Activated CD8-positive, alpha-beta memory T cell treated with anti-CD3 and anti-CD28 coated beads, Interleukin-2, amount 50 U/mL, for 48 hours (primary cell): ENCODE measurements at places on chromosomes 3 and 15.

- DNase-seq, result no peak
These were observed 18.9 kb downstream of the SLC6A11 start for GRCh38 chr3:10834951-10835350.

DNA sequence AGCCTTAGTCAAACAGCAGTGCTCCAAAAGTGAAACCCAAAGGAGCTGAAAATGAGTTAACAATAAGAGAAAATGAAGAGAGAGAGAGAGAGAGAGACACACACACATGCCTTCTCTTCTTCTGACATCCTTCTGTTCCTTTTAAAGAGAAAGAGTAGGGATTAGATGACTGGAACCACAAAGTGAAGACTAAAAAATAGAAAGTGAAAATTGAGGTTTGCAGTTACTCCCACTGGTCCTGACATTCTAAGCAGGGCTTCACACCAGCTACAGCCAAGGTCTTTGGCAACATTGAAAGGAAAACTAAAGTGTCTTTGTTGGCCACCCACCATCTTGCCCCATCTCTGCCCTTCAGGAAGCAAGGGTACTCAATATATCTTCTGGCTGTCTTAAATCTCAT is 59.2 kb downstream of the USP50 start:
- DNase-seq, result no peak

GRCh38 chr3:165462636-165463334 is 266.6 kb upstream of the SLITRK3 start:
- DNase-seq, result no peak

- no peak for DNase-seq
These were observed 1.5 kb downstream of the SATB1 start for GRCh38 chr3:18423401-18424212.

- no peak for DNase-seq
These were observed 78.8 kb downstream of the MCF2L2 start for GRCh38 chr3:183349421-183350157.

GRCh38 chr3:83122774-83123350 is 1361.4 kb upstream of the GBE1 start:
- DNase-seq, result no peak

DNA sequence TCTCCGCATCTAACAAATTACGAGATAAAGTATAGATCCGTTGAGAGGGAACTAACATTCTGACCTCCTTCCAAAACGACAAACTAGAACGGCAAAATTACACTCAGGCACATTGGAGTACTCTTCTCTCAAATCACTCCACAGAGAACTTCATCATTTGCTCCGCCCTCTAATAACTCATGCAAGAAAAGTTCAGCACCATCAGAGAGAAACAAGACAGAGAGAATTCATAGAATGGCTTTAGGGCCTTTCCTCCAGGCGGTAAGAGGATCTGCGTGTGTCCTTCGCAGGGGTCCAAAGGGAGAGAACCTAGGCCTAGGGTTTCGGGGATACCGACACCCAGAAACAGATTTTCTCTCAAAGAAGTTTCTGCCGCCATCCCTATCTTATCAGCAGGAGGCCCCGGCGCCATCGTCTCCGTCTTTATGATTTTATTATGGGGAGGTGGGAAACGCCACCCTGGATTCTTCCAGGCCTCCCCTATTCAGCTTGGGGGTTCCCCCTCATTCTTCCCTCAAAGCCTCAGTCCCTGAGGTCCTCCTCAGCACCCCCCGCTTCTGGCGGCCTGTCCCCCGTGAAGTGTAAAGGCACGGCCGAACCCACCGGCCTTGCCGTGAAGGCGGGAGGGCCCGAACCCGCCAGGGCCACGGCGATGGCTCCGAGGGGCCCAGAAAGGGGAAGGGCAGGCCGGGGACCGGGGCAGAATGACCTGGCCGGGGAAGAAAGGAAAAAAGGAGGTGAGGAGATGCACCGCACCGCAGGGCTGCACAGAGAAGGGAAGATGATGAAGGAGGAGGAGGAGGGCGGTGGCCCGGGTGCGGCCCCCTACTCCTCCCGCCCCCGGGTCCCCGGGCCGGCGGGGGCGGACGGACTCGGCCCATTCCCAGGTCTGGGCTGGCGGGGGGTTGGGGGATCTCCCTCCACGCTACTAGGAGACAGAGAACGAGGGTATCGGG is 768 bp downstream of the UBXN7 start:
- peak; percentile 61 for DNase-seq

DNA sequence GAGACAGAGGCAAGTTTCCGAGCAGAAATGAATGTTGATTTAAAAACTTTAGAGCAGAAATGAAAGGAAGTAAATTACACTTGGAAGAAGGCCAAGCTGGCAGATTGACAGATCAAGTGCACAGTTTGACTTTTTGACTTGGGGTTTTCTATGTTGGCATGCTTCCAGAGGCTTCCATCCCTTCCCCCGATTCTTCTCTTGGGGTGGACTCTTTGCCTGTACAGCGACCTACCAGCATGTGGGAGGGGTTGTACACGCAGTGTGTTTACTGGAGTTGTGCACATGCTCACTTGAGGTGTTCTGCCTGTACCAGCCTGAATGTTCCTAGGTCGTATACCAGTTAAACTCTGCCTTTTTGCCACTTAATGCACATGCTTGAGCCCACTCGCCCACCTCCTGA is 701.5 kb upstream of the GBE1 start:
- DNase-seq, result no peak

DNA sequence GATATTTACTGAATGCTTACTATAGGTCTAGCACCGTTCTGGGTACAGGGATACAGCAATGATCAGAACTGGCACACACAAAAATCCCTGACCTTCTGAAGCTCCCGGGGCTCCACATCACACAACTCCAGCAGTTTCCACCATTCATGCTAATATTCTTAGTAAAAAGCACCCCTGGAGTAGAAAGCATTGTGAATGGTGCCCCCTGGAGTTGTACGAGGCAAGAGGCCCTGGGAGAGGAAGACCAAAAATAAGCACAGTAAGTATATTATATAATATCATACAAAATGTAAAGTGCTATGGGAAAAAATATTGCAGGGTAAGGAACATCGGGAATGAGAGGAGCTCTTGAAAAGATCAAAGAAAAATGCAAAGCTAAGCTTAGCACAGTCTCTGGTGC is 790 bp upstream of the SRGAP3 start:
- DNase-seq, result no peak

- peak; percentile 51 for DNase-seq
These were observed 13.9 kb downstream of the PCYT1A start for GRCh38 chr3:196273655-196274054.

GRCh38 chr3:56823984-56824703 is 22.4 kb upstream of the ARHGEF3 start:
- no peak for DNase-seq

GRCh38 chr15:22806156-22806555 is 19.7 kb downstream of the NIPA1 start:
- DNase-seq, result no peak

DNA sequence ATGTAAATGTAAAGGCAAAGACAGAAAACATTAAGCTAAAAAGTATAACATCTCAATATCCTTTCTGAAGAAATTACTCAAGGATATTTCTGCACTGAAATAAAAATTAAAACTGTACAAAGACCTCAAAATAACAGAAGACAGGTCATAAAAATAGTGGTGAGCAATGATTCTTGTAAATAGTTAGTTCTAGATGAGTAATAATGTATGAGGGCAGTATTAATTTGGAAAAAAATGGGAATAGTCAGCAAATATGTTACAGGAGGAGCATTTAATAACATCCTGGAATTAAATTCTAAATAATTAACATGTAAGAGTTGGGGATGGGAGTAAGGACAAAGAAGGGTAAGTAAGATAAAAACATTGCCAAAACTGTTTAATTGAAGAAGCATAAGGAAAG is 247.5 kb downstream of the DTWD1 start:
- DNase-seq, result no peak

DNA sequence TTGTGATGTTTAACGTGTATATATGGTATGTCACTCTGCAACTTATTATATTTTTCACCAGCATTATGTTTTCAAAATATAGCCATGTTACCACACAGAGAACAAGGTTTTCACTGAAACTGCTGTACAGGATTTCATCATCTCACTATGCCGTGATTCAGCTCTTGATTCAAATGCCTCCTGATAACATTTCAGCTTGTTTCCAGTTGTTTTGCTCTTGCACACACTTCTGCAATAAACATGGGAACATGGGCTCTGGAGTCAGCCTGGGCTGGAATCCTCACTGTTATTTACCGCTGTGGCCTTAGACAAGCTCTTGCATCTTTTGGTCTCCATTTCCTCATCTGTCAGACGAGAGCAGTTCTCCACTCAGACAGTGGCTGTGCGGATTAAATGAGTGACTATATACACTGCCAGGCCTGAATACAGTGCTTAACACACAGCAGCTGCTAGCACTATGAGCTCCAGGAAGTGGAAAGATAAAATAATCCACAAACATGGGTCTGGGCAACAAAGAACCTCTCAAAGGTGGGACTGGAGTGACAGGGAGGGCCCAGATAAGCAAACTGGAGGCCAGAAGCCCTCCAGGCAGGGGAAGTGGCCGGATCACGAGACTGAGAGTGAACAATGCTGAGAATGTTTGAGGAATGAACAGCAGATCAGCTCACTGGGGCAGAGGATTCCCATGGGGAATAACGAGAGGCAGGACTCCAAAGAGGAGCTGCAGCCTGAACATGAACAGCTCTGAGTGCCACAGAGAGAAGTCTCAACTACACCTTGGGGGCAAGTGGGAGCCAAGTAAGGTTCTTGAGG is 17.7 kb downstream of the NTRK3 start:
- no peak for DNase-seq

DNA sequence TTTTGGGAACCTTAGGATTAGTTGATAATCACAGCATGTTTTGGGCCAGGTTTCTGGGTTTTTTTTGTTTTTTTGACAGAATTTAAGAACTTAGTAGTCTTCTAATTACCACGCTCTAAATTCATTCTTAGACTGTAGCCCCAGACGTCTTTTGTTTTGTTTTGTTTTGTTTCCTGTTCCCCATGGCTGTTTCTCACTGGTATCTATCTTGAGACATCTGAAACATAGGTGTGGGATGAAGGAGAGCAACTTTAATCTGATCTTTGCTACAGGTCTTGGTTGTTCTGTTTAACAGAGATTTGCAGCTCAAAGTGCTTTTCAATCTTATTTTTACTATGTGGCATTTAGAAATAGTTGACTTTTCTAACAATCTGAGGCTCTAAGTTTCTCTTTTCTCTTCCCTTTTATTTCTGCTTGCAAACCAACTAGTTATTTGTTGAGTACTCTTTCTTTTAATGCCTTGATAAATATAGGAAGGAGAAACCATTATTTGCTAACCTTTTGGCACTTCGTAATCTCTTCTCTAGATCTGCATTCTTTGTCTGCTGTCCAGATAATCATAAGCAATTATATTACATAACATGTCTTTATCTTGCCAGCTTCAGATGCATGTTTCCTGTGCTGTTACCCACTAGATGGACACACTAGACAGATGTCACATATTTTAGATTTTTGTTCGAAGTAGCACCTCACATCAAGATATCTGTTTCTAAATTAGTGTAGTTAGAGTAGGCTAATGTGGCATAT is 40.9 kb downstream of the FBXL2 start:
- no peak for DNase-seq

DNA sequence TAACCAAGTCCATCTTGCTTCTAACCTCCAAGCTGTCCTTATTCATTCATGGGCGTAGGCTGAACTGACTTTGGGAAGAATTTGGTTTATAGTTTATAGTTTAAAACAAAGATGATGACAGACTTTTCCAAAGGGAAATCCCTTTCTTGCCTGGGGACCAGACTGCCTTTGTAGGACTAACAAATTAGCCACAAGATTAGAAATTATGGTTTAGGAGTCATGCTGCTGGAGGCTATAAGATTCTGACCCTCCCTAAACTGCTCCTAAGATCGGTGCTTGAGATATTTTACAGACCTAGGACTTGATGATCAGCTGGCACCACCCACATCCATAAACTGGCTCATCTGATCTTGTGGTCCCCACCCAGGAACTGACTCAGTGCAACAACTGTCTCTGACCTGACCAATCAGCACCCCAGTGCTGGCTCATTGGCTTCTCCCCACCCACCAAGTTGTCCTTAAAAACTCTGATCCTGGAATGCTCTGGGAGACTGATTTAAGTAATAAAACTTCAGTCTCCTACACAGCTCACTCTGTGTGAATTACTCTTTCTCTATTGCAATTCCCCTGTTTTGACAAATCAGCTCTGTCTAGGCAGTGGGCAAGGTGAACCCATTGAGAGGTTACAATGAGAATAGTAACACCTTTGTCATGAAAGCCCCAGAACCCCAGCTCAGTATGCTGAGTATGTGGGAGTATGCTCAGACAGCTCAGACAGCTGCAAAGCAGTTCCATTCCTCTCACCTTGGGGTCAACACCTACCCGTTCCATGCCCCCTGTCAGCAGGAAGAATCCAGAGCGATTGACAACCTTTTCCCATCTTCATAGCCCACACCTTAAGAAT is 51.6 kb upstream of the C15orf39 start:
- DNase-seq, result no peak

DNA sequence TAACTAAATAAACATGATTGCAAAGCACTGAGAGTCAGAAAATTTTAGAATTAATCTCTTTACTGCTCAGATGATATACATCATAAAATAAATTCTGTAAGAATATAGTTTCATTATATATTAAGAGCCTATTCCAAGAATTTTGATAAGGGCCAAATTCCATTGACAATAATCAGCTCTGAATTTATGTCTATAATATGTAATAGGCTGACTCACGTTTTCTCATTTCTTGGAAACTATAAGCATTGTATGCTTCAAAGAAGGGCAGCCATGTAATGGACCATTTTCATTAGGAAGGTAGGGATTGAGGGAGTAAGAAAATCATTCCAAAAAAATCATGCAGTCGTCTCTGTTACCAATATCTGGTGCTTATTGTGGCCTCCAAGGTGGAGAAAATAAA is 315.9 kb downstream of the ZIC4 start:
- no peak for DNase-seq

- no peak for DNase-seq
These were observed 9.4 kb upstream of the PARP6 start for GRCh38 chr15:72281713-72282112.

- no peak for DNase-seq
These were observed 40.5 kb downstream of the CYFIP1 start for GRCh38 chr15:22939652-22940061.

GRCh38 chr3:44330444-44330843 is 8.1 kb upstream of the TCAIM start:
- DNase-seq, result no peak

DNA sequence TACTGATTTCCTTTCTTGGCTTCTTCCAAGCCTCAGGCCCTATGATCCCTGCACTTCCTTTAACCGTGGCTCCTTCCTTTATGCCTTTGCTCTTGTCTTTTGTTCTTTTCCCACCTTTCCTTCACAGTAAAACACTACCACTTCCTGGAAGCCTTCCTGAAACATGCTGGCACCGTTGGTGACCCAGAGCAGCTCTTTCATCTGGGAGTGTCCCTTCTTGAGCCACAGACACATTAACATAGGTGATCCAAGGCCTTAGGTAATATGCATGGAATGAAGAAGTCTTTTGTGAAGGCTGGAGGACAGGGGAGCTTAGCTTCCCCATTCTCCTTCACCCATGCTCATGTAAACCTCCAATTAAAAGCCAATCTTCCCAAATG is 39.4 kb downstream of the AMOTL2 start:
- no peak for DNase-seq

DNA sequence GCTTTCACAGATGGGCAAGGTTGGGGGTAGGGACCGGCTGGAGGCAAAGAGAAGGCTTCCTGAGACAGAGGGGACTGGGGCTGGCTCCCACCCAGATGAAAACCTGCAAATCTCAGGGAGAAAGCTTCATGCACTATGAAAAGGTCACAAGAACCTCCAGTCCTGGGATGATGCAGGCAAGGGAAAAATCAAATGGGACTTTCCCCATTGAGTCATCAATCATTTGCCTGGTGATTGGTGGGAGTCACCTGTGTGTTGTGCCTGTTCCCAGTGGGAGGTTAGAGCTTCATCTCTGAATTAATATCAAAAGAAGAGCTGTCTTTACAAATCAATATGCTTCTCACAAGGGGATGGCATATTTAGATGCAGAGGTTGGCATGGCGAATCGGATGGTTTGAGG is 49.9 kb downstream of the CACNA1D start:
- no peak for DNase-seq
